Activated CD4-positive, CD25-positive, alpha-beta regulatory T cell treated with anti-CD3 and anti-CD28 coated beads, Interleukin-2, amount 50 U/mL, for 16 hours (primary cell): ENCODE measurements at places on chromosomes 4 and X.

DNA sequence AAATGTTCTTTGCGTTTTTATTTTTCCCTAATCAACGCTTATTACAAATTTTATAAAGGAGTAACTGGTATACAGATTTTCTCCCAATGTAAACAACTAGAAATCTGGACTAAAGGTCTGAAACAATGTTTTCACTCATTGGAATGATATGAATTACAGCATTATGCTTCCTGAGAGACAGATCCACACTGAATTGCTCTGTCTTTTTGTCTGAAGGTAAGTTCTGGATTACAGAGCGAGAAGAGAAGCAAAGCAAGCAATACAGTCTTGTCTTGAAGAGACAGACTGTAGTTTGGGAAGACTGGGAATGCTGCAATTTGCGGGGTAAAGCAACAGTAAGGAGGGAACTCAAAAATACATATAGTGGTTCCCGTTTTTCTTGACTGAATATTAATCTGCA, 262.2 kb upstream of the PABPC4L start:
- DNase-seq: no peak

DNA sequence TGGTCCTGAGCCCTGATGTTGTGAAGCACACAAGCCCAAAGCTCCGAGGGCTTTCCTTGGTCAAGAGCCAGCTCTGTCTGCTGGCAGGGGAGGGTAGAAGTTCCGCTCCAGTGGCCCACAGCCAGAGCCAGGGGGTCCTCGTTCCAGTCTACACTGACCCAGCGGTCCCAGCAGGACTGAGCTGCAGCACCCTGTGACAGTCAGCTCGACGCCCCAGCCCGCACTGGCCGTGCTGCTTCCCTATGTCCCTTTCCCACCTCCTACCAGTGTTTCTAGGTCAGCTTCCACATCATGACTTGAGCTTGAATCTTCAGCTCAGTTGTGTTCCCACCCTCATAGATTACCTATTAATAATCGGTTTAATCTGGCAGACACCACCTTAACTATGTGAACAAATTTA, 22.5 kb upstream of the DCTD start:
- no peak for DNase-seq

DNA sequence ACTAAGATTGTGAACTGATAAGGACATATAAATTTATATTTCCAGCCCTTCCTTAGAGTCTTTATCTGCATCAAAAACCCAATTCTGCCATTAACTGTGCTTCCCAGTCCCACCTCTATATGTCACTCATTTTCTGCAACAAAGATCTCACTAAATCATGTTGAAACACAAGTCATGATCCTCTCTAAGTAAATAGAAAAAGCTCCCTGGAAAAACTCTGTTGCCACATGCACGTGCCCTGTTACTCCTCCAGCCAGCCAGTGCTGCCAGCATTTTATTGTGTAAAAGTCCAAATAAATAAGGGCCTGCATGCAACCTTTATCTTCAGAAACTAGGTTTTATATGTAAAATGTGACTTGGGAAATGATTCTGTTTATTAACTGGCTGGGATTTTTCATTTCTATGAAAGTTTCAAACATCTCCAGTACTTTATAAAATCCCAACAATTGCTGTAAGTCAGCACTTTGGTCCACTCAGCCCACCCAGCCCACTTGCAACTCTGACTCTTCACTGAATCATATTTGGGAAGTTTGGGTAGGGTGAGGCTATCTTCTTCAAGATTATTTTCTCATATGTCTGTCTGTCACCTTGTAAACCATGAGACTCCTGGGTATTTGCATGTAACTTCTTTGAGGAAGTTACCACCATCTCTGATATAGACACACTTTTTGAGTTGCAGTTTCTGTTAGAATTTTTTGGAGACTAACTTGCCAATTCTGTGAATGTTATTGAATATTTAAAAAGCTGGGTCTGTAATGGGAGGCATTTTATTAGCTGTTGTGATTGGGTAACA, 40.0 kb upstream of the SMARCA5 start:
- DNase-seq: no peak

GRCh38 chr4:182554736-182555135, 311.5 kb downstream of the TENM3 start:
- no peak for DNase-seq

- DNase-seq: no peak
Observed at GRCh38 chr4:185761352-185762235, 50.4 kb downstream of the SORBS2 start.
